ENCODE measurements at places on chromosomes 7 and 10.

- DNase-seq: no peak
These were observed 212.9 kb downstream of the CCSER2 start for GRCh38 chr10:84541289-84541637.

DNA sequence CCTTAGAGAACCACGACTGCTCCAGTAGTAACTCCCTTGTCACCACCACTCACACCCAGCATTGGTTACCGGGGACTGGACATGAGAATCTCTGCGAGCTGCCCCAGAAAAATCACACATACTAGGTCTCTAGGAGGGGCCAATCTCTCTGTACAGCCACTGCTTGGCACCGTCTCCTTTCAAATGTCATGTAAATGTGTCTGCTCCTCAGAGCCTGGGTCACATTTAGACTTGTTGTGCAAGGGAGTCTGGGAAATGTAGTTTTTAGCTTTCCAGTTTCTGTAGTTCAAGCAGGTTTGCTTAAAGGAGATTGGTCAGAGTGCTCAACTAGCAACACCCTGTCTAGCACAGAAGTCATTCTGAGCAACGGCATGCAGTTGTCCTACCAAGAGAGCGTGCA lies 60.0 kb downstream of the CHN2 start:
- DNase-seq: no peak

DNA sequence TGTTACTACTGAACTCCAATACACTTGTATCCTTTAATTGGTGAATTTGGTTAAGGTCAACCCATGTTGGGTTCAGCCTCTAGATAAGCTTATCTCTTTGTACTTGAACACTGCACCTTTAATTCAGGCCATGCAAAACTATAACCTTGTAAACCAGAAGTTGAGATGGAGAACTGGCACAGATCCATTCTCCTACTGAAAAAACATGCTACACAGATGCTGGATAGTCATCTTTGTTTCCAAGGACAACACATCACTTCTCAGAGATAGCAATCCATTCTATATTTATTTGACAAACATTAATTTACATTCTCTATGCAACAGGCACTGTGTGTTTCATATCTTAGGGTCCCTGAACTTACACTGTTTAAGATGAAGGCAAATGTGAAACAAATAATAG lies 2.9 kb upstream of the CDK14 start:
- no peak for DNase-seq

DNA sequence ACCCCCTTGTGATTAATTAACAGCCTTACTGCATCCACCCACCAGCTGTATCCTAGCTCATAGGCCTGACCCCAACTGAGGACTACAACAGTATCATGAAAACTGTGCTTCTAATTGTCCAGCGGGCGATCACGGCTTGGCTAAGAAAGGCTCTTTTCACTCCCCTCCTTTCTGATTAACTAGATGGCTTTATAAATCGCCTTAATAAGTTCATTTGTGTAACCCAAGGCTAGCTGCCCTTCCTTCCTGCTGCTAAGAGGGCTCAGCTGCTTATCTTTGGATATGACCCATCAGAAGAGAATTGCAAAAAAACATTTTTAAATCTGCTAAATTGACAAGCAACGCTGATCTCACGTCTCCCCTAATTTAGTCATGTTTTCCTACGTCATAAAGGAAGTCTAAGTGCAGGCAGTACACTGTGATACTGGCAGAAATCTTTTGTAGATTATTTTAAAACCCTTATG lies 163.0 kb upstream of the LAMB4 start:
- DNase-seq: no peak

DNA sequence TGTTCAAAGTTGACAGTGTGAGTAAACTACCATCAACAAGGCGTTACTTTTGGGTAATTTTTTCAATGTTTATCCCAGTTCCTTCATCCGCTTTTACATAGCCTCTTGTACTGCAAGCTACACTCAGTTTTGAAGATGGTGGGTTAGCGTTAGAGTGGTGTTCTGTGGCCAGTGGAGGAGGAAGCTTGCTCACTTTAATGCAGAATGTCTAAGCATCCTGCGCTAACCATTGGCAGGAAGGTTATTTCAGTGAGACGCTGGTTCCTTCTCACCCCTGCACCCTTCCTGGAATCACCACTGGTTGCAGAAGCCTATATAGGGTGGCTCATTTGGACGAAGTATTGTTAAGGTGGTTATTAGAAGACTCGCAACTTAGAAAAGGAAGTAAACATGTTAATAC lies 159.1 kb downstream of the CELF2 start:
- DNase-seq: no peak

DNA sequence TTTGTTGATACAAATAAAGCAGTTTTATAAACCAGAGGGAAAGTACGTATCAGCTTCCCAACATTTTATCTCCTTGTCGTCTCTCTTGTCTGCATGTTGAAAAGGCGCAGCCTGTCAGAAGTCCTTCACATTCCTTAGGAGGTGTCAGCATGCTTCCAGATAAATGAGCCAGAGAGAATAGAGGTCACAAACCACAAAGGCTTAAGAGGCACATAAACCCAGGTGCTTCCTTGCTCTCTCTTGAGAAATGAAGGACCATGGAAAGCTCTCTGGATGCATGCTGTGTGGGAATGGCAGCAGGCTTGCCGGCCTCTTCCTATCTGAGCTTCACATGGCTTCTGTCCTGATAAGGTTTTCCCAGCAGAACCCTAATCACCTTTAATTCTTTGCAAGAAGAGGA lies 448.5 kb downstream of the XPNPEP1 start:
- DNase-seq: no peak

DNA sequence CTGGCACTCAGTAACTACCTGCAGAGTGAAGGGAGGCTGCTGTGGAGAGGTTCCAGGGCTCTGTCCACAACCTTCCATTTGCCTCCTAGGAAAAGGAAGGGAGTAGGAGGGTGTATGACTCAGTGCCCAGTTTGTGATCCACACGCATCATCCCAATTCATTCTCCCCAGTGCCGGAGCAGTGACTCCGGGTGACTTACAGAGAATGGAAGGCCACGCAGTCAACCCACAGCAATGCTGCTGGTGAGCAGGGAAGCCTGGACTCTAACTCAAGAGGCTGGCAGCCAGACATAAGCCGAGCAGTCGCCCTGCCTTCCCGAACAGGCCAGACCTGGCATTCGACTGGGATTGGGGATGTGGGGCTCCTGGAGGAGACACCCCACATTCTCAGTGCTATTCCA lies 139.9 kb downstream of the SH3PXD2A start:
- no peak for DNase-seq

- DNase-seq: no peak
These were observed 66.9 kb downstream of the NXPH1 start for GRCh38 chr7:8500286-8500685.

DNA sequence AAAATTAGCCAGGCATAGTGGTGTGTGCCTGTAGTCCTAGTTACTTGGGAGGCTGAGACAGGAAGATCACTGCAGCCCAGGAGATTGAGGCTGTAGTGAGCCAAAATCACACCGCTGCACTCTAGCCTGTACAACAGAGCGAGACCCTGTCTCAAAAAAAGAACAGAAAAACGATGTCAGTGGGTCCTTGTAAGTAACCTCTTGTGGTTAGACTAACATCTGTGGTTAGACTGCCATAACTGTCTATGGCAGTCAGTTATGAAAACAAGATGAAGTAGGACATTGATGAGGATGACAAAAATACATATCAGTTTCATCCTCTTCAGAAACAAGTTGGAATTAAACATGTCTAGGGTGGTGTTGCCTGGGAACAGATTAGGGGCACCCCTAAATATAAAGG lies 53.3 kb downstream of the AKAP9 start:
- DNase-seq: no peak

DNA sequence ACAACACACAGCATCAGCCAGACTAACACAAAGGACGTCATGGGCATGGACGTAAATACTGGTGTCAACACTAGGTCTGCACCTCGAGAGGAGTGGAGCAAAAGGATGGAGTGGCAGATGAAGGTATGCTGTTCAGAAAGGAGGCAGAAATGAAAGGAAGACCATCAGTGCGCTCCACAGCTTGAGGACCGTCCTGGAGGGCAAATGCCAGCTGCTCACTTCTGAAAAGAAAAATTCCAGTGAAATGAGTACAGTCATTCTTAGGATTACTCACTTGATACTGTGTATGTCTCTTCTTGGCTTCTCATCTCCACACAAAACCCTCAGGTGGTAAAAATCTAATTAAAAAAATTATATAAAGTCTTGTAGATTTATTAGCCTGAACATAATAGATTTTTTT lies 44.8 kb downstream of the EGFR start:
- no peak for DNase-seq

- DNase-seq: no peak
These were observed 2.7 kb upstream of the EN2 start for GRCh38 chr7:155455132-155455693.

DNA sequence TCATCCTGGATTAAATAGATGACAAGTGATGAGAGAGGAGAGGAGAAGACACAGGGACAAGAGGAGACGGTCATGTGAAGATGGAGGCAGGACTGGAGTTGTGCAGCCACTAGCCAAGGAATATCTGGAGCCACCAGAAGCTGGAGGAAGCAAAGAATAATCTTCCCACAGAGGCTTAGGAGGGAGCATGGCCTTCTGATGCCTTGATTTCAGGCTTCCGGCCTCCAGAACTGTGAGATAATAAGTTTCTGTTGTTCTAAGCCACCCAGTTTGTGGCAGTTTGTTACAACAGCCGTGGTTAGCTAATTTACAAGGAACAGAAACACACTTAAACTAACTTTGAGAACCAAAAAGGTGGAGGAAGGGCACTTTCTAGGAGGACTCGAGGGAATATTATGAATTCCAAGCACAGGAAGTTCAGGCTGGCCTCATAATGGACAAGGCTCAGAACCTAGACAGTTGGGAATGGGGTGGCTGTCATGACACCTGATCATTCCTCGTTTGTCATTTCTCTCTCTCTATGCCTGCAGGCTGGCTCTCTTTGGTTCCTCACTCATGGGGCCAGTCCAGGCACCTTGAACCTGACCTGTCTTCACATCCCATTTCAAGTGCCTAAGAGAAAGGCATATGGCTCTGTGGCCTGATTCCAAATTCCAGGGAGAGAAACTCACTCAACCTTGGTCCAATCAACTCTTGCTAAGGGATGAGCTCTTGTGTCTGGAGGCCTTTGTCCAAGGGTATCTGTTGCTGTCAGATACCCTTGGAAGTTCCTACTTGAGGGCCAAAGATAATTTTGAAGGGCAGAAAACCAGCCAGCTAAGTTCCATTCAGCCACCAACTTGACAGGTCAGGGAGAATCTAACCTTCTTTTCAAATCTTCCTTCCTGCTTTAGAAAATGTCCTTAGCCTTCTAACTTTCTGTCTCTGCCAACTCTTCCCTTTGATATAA lies 33.5 kb upstream of the PDZD8 start:
- DNase-seq: no peak

DNA sequence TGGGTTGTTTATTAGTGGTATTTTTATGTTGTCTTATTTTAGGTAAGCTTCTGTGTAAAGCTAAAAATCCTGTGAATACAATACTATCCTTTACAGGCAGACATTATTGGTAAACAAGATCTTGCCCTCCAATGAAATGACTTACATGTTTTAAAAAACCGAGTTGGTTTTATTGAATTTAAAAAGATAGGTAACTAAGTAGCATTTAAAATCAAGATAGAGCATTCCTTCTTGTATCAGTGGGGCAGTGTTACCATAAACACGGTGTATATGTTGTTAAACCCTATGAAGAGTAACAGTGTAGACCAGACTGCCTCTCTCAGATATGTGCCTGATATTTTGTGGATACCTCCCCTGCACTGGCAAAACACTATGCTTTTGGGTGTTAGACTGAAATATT lies 81.0 kb downstream of the SNX10 start:
- no peak for DNase-seq

GRCh38 chr10:71392791-71393781 lies 3.6 kb upstream of the CDH23 start:
- DNase-seq: no peak

GRCh38 chr7:159191236-159191635 lies 46.6 kb upstream of the VIPR2 start:
- no peak for DNase-seq

DNA sequence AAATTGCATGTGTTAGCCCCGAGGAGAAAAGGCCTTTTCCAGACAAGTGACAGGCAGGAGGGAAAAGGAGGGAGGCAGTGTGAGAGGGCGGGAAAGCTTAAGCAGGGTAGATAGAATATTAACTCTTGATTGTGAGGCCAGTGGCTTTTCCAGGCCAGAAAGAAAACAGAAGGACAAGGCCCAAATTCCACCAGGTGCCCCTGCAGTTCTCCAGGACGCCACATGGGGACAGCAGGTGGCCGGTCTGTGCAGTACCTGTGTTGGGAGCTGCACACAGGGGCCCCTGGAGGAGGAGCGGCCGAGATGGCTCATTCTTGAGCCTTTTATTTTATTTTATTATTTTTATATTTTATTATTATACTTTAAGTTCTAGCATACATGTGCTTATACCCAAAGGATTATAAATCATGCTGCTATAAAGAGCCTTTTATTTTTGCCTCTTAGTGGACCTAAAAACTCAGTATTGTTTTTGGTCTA lies 141.3 kb upstream of the KLF14 start:
- DNase-seq: no peak

- DNase-seq: no peak
These were observed 7.0 kb downstream of the EIF3A start for GRCh38 chr10:119073584-119073983.

GRCh38 chr7:131747658-131748232 lies 191.3 kb upstream of the PODXL start:
- no peak for DNase-seq

- DNase-seq: no peak
These were observed 119.5 kb downstream of the BAMBI start for GRCh38 chr10:28796606-28797512.

DNA sequence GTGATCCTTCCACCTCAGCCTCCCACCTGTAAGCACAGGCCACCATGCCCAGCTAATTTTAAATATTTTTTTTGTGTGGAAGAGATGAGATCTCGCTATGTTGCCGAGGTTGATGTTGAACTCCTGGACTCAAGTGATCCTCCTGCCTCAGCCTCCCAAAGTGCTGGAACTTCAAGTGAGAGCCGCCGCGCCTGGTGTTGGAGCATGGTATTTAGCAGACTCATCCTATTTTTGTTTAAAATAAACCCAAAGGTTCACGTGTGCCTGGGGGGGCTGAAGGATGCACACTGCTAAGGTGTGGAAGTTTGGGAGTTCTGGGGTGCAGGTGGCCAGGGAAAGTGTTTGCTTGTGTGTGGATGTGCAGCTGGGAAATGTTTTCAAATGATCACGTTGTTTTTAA lies 18.1 kb downstream of the PDGFA start:
- no peak for DNase-seq

- DNase-seq: no peak
These were observed 13.8 kb downstream of the TMEM120A start for GRCh38 chr7:75980430-75981202.

GRCh38 chr7:72055426-72055825 lies 356.7 kb downstream of the CALN1 start:
- no peak for DNase-seq

DNA sequence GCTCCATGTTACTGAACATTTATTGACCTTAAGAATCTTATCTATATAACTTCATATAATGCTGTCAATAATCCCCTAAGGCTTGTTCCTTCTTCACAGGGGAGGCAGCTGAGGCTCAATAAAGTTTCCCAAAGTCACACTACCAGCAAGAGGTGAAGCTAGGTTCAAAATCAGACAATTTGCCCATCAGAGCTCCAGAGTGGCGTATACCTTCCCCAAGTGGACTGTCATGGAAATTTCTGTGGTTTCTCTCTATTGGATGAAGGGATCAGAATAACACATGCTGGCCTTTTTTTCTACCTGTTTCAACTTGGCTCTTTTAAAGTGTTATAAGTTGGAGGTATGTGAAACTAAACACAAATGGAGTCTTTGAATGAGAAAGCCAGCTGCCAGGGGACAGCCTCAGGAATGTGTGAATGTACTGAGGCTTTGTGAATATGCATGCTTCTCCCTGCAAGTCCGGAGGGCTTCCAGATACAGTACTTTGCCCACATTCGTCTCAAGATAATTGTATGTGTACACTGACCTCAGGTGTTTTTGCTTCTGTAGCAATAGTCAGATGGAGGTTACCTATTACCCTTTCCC lies 656.3 kb upstream of the CELF2 start:
- no peak for DNase-seq
